ENCODE measurements at places on chromosomes 5 and 9.

DNA sequence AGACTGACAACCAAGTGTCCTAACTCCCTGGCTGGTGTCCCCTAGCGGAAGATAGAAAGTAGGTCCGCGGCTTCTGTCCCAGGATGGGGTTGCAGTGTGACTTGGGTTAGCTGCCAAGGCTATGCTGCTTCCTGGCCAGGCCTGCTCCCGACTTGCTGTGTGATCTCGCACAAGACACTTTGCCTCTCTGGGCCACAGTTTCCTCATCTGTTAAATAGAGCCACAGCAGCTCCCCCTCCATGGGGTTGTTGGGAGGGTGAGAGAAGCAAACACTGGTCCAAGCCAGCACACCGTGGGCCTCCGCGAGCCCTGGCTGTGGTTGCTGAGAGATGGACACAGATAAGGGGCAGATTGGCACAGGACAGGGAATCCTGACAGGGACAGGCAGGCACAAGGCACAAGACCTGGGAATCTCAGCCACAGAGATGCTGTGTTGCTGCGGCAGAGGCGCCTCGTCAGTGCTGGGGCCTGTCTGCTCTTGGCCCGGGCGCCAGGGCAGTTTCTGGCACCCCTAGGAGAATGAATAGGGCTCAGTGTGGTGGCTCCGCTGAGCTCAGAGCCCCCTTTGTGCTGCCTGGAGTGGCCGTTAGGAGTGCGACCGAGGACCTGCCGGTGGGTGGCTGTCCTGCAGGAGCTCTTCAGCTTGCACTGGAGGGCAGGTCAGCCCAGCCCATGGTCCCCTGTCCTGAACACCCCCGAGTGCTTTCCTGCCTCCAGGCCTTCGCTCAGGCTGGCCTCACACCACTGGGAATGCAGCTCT, 1.8 kb upstream of the SH2D3C start:
- no peak for DNase-seq

- DNase-seq, result no peak
Observed at GRCh38 chr9:88535226-88536022, 446 bp downstream of the NXNL2 start.

- DNase-seq, result no peak
Observed at GRCh38 chr9:18447131-18447530, 26.8 kb upstream of the ADAMTSL1 start.

DNA sequence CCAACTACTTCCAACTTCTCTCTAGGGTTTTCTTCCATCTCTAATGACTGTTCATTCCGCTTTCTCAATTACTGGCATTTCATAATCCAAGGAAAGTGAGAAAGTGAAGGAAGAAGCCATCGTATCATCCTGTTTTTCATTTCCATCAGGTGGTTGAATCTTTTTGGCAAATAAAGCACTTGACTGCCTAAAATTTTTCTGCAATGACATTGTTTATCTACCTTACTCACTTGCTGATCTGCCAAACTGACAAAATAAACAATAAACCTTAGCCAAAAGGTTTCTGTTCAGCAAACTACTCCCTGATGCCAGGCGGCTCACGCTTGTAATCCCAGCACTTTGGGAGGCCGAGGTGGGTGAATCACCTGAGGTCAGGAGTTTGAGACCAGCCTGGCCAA, 18.4 kb downstream of the FNBP1 start:
- no peak for DNase-seq

- DNase-seq, result no peak
Observed at GRCh38 chr5:139177809-139178588, 20.2 kb downstream of the SIL1 start.

- DNase-seq, result no peak
Observed at GRCh38 chr9:81156381-81156780, 533.0 kb downstream of the TLE1 start.

DNA sequence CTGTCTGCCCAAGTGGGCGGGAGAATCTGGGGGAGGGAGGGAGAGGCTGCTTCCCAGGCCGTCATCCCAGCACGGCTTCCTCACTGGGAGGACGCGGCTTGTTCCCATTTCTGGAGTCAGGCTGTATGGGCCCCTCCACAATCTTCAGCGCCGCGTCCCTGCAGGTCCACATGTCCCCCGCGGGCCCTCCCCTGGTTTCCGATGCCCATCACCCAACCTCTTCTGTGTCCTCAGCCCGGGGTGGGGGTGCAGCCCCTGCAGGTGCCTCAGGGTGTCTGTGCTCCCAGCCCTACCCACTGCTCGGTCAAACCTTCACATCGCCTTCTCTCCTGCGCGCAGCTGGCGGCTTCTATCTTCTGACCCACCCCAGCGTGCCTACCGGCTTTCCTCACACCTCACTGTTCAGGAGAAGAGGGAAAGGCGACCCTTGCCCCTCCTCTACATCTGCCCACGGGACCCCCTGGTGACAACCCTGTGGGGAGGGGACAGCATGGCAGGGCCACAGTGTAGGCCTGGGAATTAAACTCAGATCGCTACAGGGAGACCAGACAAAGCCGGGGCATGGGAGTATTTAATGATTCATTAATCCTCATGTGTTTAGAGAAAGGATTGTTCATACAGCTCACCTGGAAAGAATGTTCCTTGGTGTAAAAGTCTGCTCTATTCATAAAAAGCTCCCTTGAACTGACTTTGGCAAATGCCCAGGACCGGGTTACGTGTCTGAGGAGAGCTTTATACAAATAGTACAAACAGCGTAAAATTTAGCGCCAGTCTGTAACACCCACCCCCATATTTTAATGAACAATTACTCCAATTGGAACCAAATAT, 145.1 kb downstream of the IRX1 start:
- no peak for DNase-seq

Measured in activated T-helper 1 cell treated with Interleukin-2 at 50 U/mL for 16 hours (primary cell).